CD4-positive, alpha-beta T cell treated with Interleukin-6 at 100 ng/mL for 8 hours (primary cell): ENCODE measurements at places on chromosomes 11 and 22.

DNA sequence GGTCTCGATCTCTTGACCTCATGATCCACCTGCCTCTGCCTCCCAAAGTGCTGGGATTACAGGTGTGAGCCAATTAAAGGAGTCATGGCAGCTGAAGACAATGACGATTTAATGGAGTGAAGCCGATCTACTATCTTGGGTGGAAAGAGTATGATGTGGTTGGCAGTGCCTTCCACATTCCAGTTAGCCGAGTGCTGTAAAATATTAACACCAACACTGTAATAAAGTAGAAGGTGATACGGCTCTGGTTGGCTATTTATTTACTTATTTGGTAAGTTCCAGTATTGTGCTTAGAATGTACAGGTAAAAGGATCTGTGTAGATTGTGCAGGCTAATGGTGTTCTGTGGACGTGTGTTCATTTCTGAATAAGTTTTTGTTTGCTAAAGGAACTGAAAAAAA lies 149.6 kb upstream of the MTMR2 start:
- DNase-seq, result no peak

GRCh38 chr11:111301842-111302118 lies 3.4 kb downstream of the POU2AF3 start:
- DNase-seq, result no peak

- no peak for DNase-seq
Observed at GRCh38 chr11:82830746-82831145, 69.5 kb downstream of the PRCP start.

GRCh38 chr22:42490243-42490832 lies 29.3 kb downstream of the RRP7A start:
- no peak for DNase-seq

GRCh38 chr22:20498913-20499312 lies 3.3 kb upstream of the KLHL22 start:
- no peak for DNase-seq

- no peak for DNase-seq
Observed at GRCh38 chr11:64018310-64018709, 17.4 kb upstream of the FLRT1 start.

- DNase-seq, result no peak
Observed at GRCh38 chr22:26385164-26385563, 43.9 kb upstream of the ASPHD2 start.

DNA sequence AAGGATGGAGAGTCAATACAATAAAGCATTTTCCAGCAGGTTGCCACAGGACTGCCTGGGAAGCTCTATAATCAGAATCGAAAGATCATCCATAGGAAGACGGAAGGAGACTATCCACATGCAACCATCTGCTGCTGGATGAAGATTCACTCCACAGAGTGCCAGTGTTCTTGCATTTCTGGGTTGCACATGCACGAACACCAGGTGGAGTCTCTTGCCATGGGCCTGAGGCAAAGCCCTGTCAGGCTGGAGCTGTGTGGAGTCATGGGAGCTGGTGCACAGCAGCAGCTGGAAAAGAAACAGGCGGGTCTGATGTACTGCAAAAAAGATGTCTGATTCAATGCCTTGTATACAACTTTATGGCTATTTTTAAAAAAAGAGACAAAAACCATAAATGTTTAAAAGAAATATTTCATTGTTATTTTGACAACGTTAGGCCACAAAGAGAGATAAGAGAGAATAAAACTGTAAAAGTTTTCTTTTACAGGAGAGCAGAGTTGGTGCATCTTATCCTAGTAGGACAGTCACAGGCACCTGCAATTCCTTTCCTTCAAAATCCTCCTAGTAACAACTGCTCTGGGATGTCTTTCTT lies 12.9 kb upstream of the FAT3 start:
- DNase-seq, result no peak

GRCh38 chr22:49303061-49303735 lies 524.5 kb downstream of the BRD1 start:
- DNase-seq, result no peak

- DNase-seq, result no peak
Observed at GRCh38 chr11:69352715-69353319, 58.9 kb downstream of the MYEOV start.

GRCh38 chr11:450809-451451 lies 851 bp downstream of the PTDSS2 start:
- DNase-seq, result peak; percentile 83

DNA sequence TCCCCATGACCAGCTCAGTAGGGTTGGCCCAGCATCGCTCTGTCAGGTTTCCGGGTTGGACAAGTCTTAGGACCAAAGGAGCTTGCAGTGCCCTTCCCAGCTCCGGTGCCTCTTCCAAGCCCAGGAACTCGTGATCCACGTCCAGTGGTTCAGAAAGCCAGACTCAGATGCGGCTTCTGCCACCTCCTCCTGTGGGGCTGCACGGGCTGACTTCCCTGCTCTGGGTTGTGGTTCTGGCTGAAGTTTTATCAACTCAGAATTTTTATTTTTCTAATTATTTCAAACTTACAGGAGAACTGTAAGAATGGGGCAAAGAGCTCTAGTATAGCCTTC lies 85.0 kb downstream of the BCR start:
- DNase-seq, result no peak

- no peak for DNase-seq
Observed at GRCh38 chr22:43126501-43127165, 16.1 kb downstream of the BIK start.

DNA sequence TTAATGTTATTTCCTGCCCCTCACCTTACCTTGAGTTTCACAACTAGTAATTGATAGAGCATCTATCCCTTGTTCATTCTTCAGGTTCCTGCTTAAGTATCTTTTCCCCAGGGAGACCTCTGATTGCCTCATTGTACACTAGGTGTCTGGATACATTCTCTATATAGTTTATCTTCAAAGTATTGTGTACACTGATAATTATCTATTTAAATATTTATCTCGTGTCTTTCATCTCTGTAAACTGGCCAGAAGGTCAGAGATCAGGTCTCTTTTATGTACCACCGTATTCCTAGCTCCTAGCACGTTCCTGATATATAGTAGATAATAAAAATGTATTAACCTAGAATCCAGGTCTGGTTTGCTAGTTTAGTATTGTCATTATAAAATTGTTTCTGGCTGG lies 6.4 kb downstream of the TMEM126B start:
- no peak for DNase-seq

GRCh38 chr11:83025267-83025704 lies 46.4 kb downstream of the RAB30 start:
- no peak for DNase-seq
